NCI-H1694 (cell line): ENCODE measurements at places on chromosomes 11 and 22.

DNA sequence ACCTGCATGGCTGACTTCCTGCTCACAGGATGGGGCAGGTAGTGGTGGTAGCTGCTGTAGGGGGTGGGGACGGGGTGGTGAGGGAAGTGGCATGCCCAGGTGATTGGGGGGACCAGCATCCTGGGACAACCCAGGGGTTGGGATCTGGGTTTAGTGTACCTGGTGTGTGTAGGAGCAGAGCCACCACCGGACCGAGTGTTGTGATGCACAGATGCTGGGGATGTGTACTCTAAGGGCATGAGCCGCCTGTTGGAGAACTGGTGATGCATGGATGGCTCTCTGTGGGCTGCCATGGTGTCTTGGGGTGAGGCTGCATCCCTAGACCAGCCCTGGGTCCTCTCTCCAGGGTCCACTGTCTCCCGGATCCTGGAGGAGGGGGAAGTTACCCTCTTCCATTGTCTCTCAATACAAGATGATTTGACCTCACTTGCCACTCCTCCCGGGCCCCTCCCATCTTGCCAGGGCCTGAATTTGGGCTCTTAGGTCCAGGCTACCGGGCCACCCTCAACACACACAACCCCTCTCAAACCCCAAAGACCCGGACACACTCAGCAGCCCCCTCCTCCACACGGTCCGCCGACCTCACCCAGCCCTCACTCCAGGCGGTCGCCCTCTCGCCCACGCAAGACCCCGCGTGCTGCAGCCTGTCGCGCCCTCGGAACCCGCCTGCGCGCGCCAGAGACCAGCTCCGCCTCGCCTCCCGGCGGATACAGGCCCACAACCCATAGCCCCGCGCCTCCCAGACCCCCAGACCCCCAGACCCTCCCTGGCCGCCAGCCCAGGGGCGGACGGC, 619 bp downstream of the LRRC75B start:
- DNase-seq, result no peak

DNA sequence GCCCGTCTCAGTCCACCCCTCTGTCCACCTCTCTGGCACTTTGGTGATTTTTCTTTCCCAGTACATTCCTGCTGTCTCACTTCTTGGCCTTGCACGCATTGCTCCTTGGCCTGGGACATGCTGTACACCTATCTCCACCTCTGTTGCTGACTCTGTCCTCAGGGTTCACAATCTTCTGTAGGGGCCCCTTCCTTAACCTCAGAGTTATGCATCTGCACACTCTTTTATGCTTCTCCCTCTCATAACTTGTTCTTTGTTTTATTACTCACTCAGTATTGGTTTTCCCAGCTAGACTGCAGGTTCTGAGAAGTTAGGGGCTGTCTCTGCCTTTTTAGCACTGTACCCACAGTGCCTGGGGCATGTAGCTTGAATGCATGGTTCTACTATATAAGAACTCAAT, 139.1 kb upstream of the MTMR2 start:
- no peak for DNase-seq

DNA sequence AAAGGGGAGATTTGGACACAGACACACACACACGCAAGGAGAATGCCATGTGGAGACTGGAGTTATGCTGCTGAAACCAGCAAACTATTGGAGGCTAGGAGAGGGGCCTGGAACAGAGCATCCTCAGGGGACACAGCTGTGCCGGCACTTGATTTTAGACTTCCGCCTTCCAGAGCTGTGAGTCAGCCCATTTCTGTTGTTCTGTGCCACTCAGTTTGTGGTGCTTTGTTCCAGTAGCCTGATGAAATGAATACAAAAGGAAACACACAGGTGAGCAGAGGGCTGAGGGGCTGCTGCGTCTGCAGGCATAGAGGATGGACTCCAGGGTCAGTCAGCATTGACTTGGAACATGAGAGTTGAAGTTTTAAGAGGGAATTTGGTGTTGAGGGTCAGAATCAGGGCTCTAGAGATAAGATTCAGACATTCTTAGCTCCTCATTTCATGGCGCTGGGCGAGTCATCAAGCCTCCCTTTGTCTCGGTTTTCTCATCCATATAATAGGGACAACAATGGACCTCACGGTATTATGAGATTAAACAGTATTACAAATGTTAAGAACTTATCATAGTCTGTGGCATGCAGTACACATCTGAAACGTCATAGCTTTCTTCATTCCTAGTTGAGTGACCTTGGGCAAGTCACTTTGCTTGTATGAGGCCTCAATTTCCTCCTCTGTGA, 191.0 kb downstream of the MIAT start:
- no peak for DNase-seq

- DNase-seq, result no peak
Observed at GRCh38 chr22:47151064-47151463, 388.6 kb downstream of the TBC1D22A start.

- DNase-seq, result no peak
Observed at GRCh38 chr11:61332281-61332796, 566 bp downstream of the DDB1 start.

DNA sequence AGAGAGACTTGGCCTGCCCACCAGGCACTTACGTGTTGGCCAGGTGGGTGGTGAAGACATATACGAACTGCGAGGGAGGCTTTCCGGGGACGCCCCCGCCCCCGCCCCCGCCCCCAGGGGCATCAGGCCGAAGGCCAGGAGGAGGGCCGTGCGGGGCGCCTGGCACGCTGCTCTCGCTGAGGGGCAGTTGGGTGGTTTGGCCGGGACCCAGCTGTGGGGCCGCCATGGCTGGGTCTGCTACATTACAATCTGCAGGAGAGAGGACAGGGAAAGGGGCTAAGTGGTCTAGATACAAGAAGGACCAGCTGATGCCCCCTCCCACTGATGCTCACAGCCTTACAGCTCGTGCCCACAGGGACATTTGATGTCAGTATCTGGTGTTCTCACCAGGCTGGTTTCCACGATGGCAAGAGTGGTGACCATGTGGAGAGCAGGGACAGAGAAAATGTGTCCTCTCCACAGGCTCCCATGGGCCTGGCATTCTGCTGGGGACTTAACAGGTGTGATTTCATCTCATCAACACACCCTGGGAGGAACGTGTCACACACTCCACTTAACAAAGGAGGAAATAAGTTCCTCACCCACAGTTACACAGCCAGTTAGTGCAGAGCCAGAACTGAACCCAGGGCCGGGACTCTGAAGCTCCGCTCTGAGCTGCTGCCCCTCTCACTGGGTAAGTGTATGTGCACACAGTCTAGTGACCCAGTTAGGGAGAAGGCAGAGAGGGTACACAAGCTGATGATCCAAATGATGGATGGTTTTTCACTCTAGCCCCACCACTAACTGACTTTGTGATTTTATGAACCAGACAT, 19.7 kb downstream of the CXCR5 start:
- no peak for DNase-seq

DNA sequence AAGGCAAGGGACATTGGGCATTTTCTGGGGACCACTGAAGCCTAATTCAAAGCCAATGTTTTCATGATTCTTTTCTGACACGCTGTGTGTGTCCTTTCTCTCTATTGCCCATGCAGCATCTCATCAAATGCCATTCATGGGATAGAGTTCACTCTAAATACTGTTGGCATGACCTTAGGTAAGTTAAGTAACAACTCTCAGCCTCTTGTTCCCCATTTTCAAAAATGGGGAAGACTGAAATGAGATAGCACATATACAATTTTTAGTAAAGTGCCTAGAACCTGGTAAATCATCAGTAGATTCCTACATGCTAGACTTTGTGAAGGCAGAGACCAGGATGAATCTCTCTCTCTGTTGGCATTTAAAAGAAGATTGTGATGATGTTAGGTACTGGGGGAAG, 12.7 kb upstream of the OR52K2 start:
- DNase-seq, result no peak

DNA sequence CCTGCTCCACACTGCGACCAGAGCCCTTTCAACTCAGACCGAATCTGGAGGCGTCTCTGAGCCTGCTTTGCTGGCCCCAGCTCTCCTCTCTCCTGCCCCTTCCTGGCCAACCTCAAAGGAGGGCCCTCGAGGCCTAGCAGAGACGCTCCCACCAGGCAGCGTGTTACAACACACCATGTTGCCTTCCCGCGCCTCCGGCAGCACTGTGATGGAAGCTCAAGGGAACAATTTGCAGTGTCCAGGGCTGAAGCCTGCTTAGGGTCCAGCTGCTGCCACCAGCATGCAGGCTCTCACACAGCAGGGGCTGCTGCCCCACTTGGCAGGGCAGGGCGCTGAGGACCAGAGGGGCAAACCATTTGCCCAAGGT, 18.4 kb downstream of the LINC01488 start:
- DNase-seq, result no peak

- no peak for DNase-seq
Observed at GRCh38 chr11:82225502-82225901, 508.2 kb downstream of the FAM181B start.

DNA sequence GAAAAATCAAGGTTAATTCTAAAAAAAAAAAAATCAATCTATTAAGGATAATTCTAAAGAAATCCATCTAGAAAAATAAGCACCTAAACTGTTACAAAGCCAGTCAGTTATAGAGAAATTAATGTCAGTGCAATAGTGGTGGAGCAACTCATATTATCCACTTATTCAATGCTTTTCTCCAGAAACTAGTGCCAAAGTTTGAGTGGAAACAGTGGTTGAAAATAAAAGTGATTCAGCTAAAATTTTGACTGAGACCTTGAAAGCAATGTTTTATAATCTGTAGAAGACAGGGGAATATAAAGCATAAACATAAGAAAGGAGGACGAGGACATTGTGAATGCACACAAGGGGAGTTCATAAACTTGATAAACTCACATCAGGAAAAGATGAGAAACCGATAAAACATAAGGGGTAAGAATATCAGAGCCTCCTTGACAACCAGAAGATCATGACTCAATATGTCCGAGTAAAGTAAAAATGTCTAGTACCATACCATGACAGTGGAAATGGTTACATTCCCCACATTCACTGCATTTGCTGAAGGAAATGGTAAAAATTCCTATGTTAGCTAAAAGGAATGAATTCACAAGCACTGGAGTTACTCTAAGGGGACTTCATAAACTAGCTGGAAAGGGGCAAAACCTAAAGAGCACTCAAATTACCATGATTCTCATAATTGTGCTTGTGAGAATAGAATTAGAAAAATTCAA, 58.7 kb upstream of the SLC5A12 start:
- DNase-seq, result no peak

DNA sequence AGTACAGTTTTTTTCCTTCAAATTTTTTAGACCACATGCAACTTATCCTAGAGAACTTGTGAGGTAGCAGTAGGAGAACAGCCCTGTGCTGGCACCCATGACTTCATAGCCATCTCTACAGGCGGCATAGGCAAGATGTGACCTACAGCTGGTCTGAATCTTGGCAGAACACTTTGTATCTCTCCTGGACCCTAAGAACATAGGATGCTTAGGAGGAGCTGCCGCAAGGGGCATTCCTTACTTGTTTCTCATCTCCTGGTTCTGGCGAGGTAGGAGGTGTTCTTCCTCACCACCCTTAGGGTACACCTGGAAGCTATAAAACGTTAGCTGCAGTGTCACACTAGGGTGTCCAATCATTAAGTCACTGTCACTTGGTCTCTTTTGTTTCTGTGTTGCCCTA, 16.4 kb downstream of the CWC15 start:
- DNase-seq, result no peak

- DNase-seq, result no peak
Observed at GRCh38 chr11:129455756-129456655, 80.4 kb downstream of the BARX2 start.

- peak; percentile 48 for DNase-seq
Observed at GRCh38 chr22:32474635-32475467, at the start of gene FBXO7. FBXO7 (plus strand) TSS chr22:32474811; CDS start chr22:32475003, 192 bp downstream.

DNA sequence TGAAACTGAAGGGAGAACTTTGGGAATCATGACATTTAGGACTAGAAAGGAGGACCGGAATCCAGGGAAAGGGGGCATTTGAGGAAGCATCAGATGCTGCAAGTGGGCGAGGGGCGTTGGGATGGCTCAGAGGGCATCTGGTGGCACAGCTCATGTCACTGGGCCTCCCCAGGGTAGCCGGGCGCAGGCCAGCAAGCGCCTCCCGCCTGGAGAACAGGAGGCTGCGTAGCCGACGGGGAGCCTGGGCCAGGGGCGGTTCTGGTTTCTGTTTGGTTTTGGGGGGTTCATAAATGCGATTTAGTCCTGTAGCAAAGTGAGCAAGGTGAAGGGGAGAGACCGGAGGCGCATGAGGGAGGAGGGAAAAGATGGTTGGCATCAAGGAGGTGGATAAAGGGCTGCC, 443 bp upstream of the ST14 start:
- DNase-seq, result no peak

DNA sequence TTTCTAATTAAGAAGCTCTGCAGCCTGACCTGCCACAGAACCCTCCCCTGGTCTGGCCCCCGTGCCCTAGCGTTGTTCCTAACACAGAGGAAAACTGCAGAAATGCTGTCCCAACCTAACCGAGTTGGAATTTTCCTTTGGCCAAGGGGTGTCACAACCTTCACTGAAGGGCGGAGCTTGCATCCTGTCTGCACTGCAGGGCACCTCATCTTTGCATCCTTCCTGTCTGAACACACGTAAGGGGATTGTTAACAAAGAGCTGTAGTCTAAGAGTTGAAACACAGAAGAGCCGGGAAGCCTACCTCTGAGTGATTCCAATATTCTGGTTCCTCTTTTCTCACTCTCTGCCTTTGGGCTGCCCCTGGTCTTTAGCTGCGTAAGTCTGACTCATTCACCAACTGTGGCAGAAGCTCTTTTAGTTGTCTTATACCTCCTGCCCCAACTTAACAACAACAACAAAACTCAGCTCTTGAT, 1.6 kb downstream of the DIXDC1 start:
- DNase-seq, result no peak

- no peak for DNase-seq
Observed at GRCh38 chr11:123560006-123560405, 94.4 kb downstream of the SCN3B start.

DNA sequence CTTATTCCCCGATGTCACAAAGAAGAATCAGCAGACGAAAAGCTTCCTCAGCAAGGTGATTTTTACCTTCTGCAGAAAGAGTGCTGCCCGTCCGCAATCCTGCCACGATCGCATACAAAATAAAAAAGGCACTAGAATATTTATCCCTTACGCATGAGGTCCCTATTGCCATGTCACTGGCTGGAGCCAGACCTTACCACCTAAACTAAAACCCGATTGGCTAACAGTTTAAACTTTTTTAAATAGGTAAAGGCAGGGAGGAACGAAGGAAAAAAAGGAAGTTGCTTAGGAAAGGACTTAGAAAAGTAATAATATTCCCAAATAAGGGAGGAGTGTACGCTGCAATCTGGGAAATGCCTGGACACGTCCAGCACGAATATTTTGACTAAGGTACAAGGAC, 21.2 kb upstream of the ALDH3B2 start:
- DNase-seq, result no peak

DNA sequence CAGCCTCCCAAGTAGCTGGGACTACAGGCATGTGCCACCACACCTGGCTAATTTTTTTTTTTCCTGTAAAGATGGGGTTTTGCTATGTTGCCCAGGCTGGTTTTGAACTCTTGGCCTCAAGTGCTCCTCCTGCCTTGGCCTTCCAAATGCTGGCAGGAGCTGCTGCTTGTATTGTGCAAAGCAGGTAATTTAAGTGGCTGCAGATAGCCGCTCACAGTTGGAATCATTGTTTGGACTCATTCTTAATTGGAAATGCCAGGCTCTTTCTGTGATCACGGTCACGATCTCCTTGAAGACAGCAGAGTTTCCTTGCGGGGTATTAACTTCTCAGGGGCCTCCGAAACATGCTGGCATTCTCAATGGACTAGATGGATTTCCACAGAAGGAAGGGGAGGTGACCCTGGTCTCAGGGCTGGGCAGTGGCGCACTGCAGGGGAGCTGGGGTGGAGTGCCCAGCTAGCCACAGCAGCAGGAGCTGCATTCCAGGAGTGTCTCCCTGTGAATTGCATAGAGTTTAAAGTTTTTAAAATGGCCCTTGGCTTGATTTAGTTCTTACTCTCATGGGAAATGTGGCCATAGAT, 136.1 kb downstream of the MORC2 start:
- no peak for DNase-seq
